ENCODE measurements at places on chromosomes 11 and 22.

DNA sequence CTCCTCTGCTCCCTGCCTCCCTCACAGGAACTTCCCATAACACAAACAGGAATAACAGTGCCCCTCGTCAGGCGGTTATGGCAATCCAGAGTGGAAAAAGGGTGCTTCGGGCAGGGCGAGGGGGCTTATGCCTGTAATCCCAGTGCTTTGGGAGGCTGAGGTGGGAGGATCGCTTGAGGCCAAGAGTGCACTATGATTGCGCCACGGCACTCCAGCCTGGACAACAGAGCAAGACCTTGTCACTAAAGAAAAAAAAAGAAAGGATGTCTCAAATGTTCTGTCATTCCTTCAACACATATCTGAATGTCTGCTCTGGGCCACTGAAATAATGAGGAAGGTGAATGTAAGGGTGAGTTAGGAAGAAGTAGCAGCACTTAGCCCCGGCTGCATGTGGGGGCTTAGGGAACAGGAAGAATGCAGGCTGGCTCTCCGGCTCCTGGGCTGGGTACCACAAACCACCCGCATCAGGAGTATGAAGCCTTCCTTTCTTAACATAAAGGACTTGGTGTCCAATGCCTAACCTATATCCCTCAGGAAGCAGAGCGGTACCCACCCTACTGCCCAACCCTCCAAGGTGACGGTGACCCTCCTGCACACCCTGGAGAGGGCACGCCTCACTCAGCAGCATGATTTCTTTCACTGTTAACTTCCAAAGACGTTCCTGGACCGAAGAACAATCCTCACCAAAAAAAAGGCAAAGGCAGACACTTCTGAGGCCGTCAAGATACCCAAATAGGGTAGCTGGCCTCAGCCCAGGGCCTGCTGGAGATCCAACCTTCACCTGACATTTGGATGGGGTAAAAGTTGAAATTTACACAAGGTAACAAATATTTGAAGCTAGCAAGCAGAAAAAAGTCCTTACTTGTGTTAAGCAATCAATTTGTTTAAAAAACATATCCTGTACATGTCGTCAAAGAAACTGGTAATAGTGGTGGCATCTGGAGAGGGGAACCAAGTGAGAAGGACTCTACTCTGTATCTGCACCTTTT, 3.8 kb downstream of the CPT1A start:
- no peak for DNase-seq

DNA sequence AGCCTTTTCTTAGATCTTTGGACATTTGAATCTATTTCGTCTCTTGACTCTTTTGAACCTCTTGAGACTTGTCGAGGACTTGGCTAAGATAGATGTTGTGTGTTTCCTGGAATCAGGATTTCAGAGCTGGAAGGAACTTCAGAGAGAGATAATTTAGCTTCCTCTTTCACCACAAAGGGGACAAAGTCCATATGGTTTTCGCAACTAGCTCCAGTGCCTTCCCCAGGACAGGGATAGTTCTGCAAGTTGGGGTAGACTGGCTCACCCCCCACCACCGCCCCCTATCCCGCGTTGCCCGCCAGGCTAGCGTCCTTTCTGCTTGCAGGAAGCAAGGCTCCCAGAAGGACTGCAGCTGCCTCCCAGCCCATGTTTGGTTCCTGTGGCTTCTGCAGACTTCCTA, 75.7 kb upstream of the MYO18B start:
- DNase-seq = peak; percentile 52

DNA sequence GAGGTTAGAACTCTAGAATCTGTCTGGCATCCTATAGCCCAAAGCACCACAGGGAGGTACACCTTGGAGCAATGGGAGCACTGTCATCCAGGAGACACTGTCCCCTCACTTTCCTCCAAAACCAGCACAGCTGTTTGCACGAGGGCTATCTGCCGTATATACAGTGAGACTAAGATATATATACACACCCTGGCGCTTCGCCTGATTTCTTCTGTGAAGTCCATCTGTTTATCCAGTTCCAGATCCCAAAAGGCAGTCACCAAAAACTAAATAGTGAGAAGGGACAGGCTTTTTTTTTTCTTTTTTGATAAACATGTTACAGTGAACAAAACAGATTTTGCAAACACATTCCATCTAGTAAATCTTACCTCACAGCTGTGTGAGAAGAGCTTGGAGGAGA, 68.5 kb downstream of the ARFGAP2 start:
- no peak for DNase-seq

DNA sequence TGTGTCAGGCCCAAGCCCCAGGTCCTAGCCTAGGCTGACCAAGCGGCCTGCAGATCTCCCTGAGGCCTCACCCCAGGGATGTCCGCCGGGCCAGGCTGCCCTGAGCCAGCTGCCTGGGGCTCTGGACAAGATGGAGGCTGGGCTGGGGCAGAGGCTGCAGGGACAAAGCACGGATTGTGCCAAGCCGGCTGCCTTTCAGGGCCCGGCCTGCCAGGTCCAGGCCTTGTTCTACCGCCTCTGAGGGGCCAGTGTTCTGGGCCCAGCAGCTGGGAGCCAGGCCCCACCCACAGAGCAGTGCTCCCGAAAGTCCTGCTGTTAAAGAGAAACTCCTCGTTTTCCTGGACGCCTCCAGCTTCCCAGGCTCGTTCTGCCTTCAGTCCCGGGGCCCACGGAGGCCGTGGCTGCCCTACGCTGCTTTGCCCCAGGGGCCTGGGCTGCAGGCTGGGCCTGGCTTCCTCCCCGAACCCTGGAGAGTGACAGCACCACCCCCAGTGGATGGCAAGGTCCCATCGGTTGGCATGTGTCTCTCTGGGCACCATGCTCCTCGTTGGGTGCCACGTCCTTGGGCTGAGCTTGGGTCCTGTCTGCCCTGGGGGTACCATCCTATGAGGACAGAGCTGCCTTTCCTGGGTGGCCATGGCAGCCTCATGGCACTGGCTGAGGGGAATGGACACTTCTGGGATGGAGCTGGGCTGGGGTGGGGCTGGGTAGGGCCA, 7.6 kb downstream of the BRSK2 start:
- DNase-seq = no peak

- DNase-seq = peak; percentile 97
Observed at GRCh38 chr11:66745356-66746235, 16.6 kb upstream of the SPTBN2 start.

DNA sequence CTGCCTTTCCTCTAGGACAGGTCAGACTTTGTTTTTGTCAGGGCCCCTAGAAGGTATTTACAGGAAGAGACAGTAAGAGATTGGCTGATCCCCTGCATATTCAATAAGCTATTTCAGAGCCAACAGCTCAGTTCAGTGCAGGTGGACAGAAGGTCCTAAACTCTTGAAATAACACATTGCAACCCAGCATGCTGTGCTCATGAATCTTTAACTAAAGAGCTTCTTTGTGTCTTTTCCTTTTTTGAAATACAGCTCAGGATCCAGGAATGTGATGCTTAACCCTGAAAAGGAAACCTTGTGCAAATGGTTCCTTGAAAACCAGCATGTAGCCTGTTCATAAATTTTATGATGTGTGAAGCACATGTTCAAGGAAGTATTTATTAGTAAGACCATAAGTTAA, 43.9 kb downstream of the BBOX1 start:
- DNase-seq = no peak

GRCh38 chr11:34621876-34622275, 983 bp downstream of the EHF start:
- DNase-seq = no peak

GRCh38 chr22:38549101-38549894, 20.7 kb downstream of the DMC1 start:
- DNase-seq = no peak

DNA sequence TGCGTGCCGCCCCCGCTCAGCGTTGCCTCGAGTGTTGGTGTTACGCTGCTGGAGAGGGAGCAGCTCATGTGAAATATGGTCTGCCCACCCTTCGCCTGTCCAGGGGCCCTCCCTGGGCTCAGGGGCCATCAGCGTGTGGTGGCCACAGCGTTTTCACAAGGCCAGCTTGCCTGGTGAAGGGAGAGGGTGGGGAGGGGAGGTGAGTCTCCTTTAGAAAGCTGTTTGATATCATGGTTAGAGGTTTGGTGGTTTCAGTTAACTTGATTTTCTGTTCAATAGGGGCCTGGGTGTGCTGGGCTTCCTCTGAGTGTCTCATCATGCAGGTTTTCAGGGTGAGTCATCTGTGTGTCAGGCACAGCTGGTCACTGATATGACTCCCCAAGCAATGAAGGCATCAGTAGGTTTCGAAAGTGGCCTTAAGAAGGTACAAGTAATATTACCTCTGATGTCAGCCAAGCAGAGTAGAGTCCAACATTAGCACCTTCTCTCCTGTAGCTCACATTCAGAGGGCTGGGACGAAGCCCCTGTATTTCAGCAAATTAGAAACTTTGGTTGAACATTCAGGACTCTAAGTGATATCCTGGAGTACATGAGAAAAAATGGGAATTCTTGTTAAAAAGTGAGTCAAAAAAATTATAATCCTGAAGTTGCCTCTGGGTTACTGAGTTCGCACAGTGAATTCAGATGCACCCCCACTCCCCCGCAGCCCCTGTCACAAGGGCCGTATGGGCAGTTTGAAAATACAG, 172.5 kb downstream of the TBC1D22A start:
- DNase-seq = no peak

DNA sequence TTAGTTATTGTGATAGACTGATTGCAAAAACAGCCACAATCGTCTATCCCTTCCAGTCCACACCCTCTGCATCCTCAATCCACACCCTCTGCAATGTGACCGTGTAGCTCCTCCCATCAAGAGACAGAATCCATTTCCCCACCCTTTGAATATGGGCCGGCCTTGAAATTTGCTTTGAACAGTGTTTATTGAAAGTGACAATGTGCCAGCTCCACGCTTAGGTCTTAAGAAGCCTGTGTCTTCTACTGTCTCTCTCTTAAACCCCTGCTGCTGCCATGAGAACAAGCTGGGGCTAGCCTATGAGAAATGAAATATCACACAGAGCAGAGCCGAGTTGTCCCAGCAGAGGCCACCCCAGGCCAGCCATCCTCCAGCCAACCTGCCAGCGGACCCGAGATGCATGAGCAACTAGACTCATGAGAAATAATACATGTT, 22.3 kb upstream of the MICAL2 start:
- peak; percentile 31 for DNase-seq

GRCh38 chr11:68379206-68379605, 66.8 kb downstream of the LRP5 start:
- no peak for DNase-seq

DNA sequence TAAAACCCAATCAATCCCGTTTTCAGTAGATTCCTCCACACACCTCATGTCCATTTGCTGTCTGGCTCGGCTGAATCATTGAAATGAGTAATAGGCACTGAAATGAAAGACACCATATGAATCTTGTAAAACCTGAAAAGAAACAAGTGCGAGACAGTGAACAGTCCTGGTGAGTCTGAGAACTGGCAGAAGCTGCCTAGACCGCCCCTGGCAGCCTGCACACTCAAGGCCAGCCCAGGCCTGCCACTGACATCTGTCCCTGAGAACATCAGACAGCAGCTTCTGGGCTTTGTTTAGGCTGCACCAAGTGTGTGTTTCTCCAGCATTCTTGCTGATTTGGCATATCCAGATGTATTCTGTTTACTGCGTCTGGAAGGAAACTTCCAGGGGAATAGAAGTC, 44.8 kb downstream of the ENDOD1 start:
- no peak for DNase-seq

DNA sequence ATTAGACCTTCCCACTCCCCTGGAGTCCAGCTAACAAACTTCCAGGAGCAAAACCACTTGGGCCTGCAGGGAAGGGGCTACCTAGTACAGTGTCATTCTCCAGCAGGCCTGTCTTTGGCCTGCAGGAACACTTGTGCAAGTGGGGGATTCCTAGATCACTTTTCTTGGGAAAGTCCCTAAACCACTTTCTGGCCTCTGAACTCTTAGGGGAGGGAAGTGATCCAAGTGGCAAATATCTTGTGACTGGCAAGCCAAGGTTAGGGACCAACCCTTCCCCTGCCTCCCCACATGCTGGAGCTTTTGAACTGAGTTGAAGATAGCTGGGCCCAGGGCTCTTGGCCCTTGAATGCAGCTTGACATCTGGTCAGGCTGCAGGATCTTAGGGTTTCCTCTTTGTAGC, 17.2 kb downstream of the PPFIBP2 start:
- DNase-seq = no peak

DNA sequence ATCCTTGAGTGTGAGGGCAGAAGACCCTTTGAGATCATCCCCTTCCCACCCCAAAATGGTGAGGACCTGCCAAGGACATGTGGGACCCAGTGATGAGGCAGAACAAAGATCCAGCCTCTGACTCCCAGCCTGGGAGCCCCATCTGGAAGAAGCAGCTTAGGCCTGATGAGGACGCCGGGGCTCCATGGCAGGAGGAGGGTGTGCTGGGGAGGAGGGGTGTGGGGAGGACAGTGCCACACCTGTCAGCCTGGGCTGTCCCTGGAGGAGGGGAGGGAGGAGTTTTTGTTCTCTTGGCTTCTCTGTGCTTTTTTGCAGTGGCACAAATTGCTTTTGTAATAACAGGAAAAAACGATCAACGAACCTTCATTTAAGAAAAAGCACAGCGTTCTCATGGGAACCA, 44.4 kb upstream of the DAGLA start:
- no peak for DNase-seq

DNA sequence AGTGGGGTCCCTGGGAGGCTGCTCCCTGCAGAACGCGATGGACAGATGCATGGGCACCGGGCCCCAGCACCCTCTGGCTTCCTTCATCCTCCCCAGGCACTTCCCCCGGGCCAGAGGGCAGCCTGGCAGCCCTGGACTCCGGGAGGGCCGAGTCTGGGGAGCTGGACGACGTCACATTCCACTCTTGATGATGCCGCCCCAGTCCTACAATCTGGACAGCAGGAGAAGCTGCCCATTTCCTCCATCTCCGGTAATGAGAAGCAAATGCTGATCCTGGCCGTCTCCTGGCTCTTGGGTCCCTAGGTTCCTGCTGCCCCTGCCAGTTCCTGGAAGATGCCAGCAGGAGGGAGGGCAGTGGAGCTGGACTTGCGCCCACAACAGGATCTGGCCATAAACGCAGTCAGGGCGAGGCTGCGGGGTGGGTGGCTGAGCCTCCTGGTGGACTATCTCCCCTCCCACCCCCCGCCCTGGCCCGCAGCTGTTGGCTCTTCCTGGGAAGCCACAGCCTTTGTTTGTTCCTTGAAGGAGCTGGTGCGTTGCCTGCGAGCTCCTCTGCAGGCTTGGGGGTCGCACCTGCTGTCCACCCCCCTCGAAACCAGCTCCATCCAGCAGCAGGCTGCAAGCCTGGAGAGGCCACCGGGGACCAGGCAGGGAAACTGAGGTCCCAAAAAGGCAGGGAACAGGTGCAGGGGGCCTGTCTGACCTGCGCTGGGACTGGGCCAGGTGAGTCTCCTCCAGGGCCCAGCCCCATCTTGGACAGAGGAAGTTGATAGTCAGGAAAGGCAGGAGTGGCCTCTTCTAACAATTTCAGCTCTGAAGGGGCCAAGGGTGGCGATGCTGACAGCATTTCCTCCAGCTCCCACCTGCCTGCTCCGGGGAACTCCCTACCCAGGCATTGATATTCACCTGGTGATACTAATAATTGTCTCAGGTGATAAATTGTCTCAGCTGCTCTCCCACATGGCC, 17.9 kb upstream of the MUC6 start:
- no peak for DNase-seq

Measured in HuH-7 (cell line).